Stomach (tissue), 19 donors: ENCODE measurements at places on chromosomes 3 and 15. TPM values are rescaled to one million over a fixed set of nuclear protein-coding genes. Genes with fewer than 3 reads are reported as not detected.

GRCh38 chr3:8237893-8238292 is 263.7 kb upstream of the LMCD1 start:
- no peak overlapping the region for H3K4me3 ChIP-seq
- no peaks in the 10 kb centered on the region for H3K27me3 ChIP-seq
- DNase-seq: no peak
- H3K4me1 ChIP-seq: no peaks in the 10 kb centered on the region
- no peak overlapping the region for H3K27ac ChIP-seq

DNA sequence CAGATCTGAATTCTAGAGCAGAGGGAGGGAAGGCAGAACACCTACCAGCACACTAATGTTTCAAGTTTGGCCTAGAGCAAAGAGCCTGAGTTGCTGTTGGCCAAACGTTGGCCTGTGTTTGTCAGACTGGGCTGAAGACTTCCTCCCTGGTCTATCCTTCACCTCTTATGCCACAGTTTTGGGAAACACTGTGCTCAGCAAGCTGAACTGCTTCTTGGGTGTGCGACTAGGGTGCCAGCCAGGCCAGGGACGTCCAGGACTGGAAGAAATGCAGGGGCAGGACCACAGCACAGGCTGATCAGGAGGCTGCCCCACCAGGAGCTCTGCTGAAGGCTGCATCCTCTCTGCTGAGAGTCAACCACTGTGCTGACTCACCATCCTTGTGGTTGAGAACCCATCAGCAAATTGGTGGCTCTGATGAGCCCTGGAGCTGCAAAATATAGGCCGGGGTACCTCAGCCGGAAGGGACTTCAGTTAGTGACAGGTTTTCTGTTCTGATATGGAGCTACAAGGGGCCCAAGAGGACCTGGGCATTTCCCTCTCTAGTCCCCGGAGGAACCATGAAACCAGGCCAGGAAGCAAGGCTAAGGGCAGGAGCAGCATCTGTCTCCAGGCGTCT is 131.6 kb upstream of the RASGRP1 start:
- H3K4me1 ChIP-seq: no peaks in the 10 kb centered on the region
- no peak for DNase-seq
- no peak overlapping the region for H3K27ac ChIP-seq
- H3K4me3 ChIP-seq: no peak overlapping the region

DNA sequence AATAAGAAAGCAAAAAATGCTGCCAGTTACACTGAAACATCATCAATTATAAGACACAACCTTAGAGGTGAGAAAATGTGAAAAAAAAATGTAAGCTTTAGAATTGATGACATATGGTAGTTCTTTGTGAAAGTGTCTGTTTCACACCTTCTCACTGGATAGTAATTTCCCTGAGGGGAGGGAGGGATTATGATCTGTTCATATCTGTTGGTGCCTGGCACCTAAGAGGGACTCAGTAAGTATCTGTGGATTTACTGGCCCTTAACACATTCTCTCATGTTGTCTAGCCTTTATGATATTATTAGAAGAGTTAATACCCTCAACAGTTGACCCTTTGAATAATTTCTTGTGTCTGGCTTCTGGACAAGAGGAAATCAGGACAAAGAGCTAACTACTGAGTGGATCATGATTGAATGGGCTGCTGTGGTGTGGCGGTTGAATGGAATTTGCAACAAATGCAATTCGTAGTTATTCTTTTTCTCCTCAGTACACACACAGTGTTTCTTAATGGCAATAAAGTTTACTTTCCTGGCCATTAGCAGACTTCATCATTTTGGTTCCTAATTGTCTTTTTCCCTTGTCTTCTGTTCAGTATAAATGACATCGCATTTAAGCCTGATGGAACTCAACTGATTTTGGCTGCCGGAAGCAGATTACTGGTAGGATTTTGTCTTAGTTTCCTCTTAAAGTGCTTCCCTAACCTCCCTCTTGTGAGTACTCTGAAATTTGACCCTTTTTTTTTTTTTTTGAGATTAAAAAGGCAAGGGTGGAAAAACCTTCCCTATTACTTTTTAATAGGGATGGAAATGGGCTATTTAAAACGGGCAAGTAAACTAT is 9.5 kb downstream of the IFT122 start:
- no peaks in the 10 kb centered on the region for H3K27me3 ChIP-seq
- peaks cover 28% of the 10 kb centered on the region for H3K4me1 ChIP-seq
- no peak for DNase-seq
- H3K27ac ChIP-seq: peak overlapping the region; percentile 24

DNA sequence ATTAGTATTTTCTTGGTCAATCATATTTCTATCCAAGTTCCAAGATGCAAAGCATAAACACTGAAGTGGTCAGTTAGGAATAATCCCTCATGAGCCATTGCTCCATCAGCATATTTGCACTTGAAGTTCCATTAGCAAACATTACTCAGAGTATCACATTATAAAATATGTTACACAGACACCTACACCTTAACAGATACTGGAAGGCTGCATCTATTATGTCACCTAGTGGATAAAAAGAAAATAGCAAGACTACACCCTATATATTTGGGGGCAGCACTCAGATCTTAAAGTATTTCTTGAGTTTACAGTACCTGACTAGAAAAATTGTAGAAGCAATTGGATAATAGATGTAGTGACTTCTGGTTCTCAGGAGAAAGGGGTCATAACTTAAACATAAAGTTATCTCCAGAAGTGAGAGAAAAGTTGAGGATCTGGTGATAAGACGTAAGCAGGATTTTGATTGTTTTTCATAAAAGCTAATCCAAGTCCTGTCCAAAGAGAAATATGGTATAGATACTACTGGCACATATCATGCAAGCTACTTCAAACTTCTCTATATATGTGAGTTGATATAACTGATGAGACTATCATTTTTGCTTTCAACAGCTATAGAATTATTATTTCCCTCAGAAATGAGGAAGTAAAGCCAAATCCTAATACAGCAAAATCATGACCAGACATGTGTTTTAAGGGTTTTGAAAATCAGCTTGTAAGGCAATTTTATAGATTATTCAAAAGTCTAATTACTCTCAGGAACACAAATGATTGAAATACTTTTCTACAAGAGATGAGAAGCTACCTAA is 422.2 kb downstream of the GBE1 start:
- H3K4me3 ChIP-seq: no peak overlapping the region
- no peaks in the 10 kb centered on the region for H3K4me1 ChIP-seq
- no peak for DNase-seq
- no peak overlapping the region for H3K27ac ChIP-seq
- H3K27me3 ChIP-seq: no peaks in the 10 kb centered on the region
- H3K36me3 ChIP-seq: no peaks in the 10 kb centered on the region

GRCh38 chr15:101561584-101561906 is 72.0 kb upstream of the PCSK6 start:
- no peaks in the 10 kb centered on the region for H3K4me1 ChIP-seq
- DNase-seq: no peak
- H3K27ac ChIP-seq: no peak overlapping the region
- peaks cover 30% of the 10 kb centered on the region for H3K27me3 ChIP-seq
- H3K36me3 ChIP-seq: no peaks in the 10 kb centered on the region

DNA sequence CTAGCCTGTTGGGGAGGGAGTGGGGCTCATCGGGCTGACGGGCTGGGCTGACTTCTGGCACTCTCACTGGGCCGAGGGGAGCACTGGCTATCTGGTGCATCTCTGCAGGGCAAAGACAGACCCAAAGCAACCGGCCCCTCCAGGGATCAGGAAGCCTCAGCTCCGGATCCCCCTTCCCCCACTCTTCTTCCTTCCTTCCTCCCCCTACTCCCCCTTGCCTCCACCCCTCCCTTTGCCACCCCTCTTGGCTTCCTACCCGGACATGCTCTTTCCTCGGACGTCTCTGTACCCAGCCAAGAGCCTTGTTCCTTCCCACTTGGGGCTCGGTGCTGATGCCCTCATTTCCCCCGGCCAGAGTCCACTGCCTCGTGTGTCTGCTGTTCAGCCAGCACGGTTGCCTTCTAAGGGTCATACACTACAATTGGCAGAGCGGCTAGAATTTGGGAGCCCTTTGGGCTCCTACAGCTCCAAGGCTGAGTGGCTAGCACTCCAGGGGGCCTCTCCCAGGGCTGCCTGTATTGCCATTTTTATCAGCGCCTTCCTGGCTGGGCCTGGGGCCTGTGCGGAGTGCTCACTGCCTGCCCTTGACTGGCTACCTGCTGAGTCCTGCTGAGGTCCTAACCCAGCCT is 10.9 kb downstream of the SEMA3F start:
- peak overlapping the region; percentile 85 for H3K27ac ChIP-seq
- H3K4me3 ChIP-seq: no peak overlapping the region
- H3K4me1 ChIP-seq: peaks cover 99% of the 10 kb centered on the region

- no peak overlapping the region for H3K27ac ChIP-seq
- peaks cover 3% of the 10 kb centered on the region for H3K27me3 ChIP-seq
- peaks cover 13% of the 10 kb centered on the region for H3K4me1 ChIP-seq
- no peak overlapping the region for H3K4me3 ChIP-seq
Measured at GRCh38 chr3:130517602-130518001, 625 bp downstream of the COL6A6 start.

- DNase-seq: no peak
- no peaks in the 10 kb centered on the region for H3K27me3 ChIP-seq
- no peaks in the 10 kb centered on the region for H3K36me3 ChIP-seq
- H3K4me3 ChIP-seq: no peak overlapping the region
- peaks cover 33% of the 10 kb centered on the region for H3K4me1 ChIP-seq
Measured at GRCh38 chr15:92663250-92663951, 7.8 kb upstream of the FAM174B start.

GRCh38 chr3:12774619-12775018 is 15.6 kb upstream of the TMEM40 start:
- H3K36me3 ChIP-seq: no peaks in the 10 kb centered on the region
- no peak overlapping the region for H3K27ac ChIP-seq
- H3K27me3 ChIP-seq: no peaks in the 10 kb centered on the region
- H3K4me3 ChIP-seq: no peak overlapping the region
- no peaks in the 10 kb centered on the region for H3K4me1 ChIP-seq

GRCh38 chr3:23019596-23020300 is 183.4 kb upstream of the UBE2E2 start:
- H3K4me3 ChIP-seq: no peak overlapping the region
- no peak overlapping the region for H3K27ac ChIP-seq
- no peaks in the 10 kb centered on the region for H3K4me1 ChIP-seq

DNA sequence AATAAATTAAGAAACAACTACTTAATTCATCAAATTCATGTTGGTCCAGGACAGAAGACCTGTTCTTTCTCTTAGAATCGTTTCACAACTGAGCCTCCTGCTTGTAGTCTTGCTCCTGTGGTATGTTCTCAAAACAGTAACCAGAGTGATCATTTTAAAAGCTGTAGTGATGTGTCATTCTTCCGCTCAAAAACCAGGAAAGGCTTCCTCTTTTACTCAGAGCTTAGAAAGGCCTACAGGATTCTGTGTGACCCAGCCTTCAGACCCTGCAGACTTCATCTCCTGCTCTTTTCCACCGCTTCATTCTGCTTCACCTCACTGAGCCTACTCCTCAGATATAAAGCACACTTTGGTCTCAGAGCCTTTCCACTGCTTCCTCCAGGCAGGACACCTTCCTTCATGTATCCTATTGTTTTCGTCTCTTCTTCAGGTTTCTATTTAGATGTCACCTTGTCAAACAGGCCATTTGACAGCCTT is 22.7 kb downstream of the ST6GAL1 start:
- no peaks in the 10 kb centered on the region for H3K36me3 ChIP-seq
- no peak overlapping the region for H3K4me3 ChIP-seq
- H3K27ac ChIP-seq: no peak overlapping the region
- no peaks in the 10 kb centered on the region for H3K27me3 ChIP-seq
- H3K4me1 ChIP-seq: peaks cover 46% of the 10 kb centered on the region

- DNase-seq: peak; percentile 96
- H3K36me3 ChIP-seq: no peaks in the 10 kb centered on the region
- H3K4me1 ChIP-seq: peaks cover 31% of the 10 kb centered on the region
Measured at GRCh38 chr3:141368062-141368924, at the start of gene ZBTB38. TSS of gene ZBTB38 (plus strand) at chr3:141368504. CDS start at chr3:141442389, 73,885 bp downstream.

DNA sequence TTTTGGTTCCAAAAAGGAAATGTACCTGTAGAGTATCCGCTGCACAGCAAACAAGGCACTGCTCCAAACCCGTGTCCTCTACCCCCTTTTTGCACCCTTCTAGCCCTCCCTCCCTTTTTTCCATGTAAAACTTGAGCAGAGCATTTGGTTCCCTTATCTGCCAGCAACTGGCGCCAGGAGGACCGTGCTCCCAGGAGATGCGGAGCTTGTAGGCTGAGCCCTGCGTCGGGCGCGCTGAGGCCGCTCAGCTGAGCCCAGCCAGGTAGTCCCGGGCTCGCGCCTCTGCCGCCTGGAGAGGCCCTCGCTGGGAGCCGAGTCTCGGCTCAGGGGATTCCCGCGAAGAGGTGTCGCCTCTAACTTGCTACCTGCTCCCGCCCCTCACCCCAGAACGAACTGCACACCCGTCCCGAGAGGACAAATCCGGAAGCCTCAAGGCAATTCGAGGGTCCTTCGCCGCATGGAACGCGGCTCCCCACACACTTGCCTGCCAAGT is 575 bp downstream of the TRPM7 start:
- peak overlapping the region; percentile 94 for H3K27ac ChIP-seq
- DNase-seq: peak; percentile 68
- H3K4me3 ChIP-seq: peak overlapping the region; percentile 97
- H3K36me3 ChIP-seq: peaks cover 4% of the 10 kb centered on the region
- no peaks in the 10 kb centered on the region for H3K27me3 ChIP-seq
- peaks cover 54% of the 10 kb centered on the region for H3K4me1 ChIP-seq

GRCh38 chr3:9301091-9301490 is 51.6 kb upstream of the SRGAP3 start:
- peaks cover 9% of the 10 kb centered on the region for H3K4me1 ChIP-seq
- no peak overlapping the region for H3K4me3 ChIP-seq
- H3K27ac ChIP-seq: no peak overlapping the region
- H3K36me3 ChIP-seq: no peaks in the 10 kb centered on the region
- no peak for DNase-seq

- H3K27me3 ChIP-seq: no peaks in the 10 kb centered on the region
- H3K4me1 ChIP-seq: no peaks in the 10 kb centered on the region
- H3K4me3 ChIP-seq: no peak overlapping the region
- peaks cover 51% of the 10 kb centered on the region for H3K36me3 ChIP-seq
Measured at GRCh38 chr3:46676601-46677410, 16.7 kb downstream of the ALS2CL start.

DNA sequence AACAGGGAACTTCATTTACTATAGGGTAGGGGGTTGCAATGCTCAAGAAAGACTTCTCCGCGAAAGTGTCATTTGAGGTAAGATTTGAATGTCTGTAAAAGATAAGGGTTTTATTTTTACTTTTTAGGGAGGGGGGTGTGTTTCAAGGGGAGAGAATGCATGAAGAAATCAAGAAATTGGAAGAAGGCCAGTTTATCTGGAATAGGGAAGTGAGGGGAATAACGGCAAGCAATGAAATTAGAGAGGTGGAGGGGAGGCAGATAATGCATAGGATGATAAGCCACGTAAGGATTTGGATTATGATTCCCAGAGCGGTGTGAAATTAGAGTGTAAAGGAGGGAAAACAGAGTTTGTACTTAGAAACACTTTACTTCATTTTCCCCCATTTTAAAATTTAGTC is 63.0 kb upstream of the MB21D2 start:
- no peak overlapping the region for H3K4me3 ChIP-seq
- H3K27ac ChIP-seq: no peak overlapping the region
- DNase-seq: no peak
- H3K4me1 ChIP-seq: no peaks in the 10 kb centered on the region
- no peaks in the 10 kb centered on the region for H3K27me3 ChIP-seq

SH3GL3 gene
- not detected for total RNA-seq

TRA2B gene
- 109 TPM for total RNA-seq

PAK2 gene
- 26.4 TPM for total RNA-seq

RTP4 gene
- 3.6 TPM for total RNA-seq

BFSP2 gene
- not detected for total RNA-seq

ACTRT3 gene
- total RNA-seq: not detected

PP2D1 gene
- not detected for total RNA-seq

CTXN2 gene
- not detected for total RNA-seq

LMAN1L gene
- 83.5 TPM for total RNA-seq

KIF9 gene
- total RNA-seq: 5.5 TPM

MDFIC2 gene
- total RNA-seq: not detected

CLCN2 gene
- total RNA-seq: 4.2 TPM
